ENCODE measurements at places on chromosomes 4 and X.
A peak's percentile ranks its signal among the peaks of the same experiment; 100 is the strongest.

- no peak for DNase-seq
Observed at GRCh38 chr4:12712648-12713339, 771.3 kb downstream of the RAB28 start.

- no peak for DNase-seq
Observed at GRCh38 chr4:174559894-174560293, 37.6 kb upstream of the HPGD start.

DNA sequence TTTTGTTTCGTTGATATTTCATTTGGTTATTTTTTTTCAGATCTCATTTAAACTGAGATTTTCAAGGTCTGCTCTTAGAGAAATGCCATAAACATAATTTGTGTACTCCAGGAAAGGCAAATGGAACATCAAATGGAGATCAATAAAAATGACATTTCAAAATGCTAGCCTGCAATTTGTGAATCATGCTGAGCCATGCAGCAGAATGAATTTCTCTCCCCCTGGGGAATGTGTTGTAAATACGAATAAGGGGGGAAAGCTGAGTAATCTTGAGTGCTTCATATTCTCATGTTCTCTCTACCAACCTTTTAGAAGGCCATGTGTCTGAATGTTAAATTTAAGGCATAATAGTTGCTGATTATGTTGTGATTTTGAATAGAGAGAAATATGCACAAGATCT, 7.8 kb downstream of the ZCCHC4 start:
- no peak for DNase-seq

- no peak for DNase-seq
Observed at GRCh38 chr4:137823007-137823406, 290.7 kb upstream of the PCDH18 start.

DNA sequence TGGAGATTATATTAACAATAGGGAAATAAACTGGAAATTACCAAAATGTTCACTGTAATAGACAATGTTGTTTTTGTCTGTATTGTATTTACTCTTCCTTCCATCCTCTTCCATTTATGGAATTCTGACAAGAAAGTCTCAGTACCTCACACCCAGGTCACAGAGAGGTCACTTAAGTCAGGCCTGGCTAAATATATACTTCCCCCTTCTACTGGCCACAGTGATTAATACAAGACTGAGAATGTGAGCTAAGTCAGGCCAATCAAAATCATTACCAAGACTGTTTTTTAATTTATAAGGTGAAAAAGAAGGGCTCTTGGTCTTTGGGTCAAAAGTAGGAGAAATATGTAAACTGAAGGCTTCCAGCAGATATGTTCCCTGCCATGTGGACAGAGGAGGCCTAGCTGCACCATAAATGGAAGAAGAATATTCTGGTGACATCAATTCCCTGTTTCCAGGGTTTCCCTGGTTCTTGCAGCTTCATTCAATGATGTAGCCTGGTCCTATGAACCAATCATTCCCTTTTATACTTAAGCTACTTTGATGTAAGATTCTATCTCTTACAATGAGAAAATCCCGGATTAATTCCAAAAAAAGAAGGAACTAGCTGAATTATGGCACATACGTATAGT, 64.3 kb downstream of the LRBA start:
- DNase-seq: no peak

DNA sequence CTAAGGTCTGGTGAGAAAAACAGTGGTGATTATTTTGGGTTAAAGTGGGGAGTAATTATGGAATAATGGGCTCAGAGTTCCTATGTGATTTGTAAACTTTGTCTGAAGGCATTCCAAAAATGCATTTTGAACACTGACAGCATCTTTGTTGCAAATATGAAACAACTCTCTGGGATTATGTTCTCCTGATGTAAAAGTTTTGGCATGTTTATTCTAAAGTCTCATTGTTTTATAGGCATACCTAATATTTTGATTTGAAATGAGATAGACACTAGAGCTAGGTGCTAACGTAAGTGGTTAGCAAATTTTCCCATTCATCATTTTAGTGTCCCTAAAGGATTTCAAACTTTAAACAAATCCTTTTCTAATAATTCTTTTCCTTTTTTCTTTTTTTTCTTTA, 140.9 kb upstream of the ANXA3 start:
- no peak for DNase-seq

DNA sequence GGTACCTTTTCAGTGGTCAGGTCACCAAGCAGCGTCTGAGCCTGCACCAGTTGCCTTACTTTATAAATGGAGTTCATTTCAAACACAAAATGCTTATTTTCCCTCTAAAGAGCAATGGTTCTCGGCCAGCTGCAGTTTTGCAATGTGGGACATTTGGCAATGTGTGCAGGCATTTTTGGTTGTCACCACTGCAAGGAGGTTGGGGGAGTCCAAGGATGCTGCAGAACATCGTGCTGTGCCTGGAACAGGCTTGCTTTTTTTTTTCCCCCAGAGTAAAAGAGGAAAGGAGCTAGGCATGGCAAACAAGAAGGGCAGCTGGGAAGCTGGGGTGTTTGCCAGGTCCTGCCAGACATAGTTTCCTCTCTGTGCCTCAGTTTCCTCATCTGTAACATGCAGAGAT, 115.6 kb downstream of the GPR143 start:
- no peak for DNase-seq

DNA sequence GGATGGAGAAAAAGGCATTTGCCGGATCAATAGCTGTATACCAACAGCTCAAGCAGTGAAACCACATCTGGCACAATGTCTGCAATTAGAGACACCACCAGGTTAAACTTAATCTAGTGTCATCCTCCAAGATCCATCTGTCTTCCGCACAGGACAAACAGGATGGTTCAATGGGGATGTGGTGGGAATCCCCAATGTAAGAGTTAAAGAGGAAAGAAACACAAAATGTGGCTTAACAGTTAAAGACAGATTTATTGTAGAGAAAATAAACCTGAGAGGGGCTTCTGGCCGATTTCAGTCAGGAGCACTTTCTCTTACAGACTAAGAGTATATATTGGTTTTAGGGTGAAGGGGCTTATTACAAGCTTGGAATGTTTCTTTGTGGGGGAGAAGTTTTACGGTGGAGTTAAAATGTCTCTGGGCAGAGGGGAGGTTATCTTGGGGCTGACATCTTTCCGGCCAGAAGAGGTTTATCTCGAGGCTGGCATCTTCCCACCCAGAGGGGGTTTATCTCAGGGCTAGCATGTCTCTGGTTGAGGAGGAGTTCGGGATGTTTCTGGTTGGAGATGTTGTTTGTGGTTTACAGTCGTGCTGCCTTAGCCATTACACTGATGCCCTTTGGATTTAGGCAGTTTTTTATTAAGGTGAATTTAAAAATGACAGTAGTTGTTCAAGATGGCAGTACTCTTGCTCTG, 61.7 kb downstream of the KANTR start:
- DNase-seq: no peak

DNA sequence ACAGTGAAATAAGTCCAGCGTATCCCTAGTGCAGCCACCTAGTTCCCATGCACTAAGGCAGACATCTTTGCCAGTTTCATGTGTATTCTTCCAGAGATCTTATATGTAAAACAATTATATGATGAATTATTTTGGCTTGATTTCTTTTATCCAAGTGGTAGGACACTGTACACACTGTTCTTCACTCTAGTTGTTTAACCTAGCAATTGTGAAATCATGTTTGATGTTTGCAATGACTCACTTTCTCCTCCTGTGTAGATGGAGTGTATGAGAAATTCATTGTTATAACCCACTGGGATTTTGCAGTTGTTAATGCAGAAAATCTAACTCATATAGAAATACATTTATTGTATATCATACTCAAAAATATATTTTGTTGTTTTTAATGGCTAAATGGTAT, 17.5 kb upstream of the TBC1D1 start:
- peak; percentile 39 for DNase-seq

GRCh38 chr4:101000496-101000895, 346.8 kb downstream of the PPP3CA start:
- DNase-seq: no peak

- DNase-seq: no peak
Observed at GRCh38 chr4:186170966-186171365, 20.4 kb upstream of the CYP4V2 start.

DNA sequence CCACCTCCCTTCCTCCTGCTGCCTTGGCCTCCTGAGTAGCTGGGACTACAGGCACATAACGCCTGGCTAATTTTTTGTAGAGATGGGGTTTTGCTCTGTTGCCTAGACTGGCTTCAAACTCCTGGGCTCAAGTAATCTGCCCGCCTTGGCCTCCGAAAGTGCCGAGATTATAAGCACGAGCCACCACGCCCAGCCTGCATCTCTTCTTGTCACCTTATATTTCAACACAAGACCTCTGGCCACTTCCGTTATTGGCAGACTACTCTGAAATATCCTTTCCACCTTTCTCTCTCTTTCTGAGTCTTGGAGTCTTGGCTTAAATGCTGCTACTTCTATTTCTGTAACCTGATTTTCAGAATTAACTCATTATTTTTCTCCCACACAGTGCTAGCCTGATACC, 5.6 kb downstream of the KIAA0232 start:
- no peak for DNase-seq
